ENCODE measurements at places on chromosomes 6 and 20.

- DNase-seq = peak; percentile 98
These were observed 95.0 kb downstream of the SNX5 start for GRCh38 chr20:17873410-17874270.

- no peak for DNase-seq
These were observed 24.5 kb downstream of the SIRPB1 start for GRCh38 chr20:1595333-1595732.

GRCh38 chr20:51309128-51309527 is 233.4 kb downstream of the NFATC2 start:
- no peak for DNase-seq

DNA sequence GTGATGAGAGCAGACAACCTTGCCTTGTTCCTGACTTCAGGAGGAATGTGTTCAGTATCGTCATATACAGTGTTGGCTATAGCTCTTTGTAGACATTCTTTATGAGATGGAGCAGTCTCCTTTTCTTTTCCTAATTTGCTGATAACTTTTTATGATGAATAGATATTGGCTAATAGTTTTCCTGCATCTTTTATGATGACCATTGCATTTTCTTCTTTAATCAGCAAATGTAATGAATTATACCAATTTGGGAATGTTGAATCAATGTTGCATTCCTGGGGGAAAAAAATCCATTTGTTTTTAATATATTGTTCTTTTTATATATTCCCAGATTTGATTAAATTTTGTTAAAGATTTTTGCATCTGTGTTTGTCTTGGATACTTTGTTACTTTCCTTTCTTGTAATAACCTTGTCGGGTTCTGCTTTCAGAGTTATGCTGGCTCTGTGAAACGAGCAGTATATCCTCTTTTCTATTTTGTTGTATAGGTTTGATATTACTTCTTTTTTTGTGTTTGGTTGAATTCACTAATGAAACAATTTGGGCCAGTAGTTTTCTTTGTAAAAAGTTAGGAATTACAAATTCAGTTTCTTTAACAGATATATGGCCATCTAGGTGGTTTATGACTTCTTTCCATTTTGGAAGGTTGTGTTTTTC is 23.9 kb downstream of the KDM1B start:
- no peak for DNase-seq

DNA sequence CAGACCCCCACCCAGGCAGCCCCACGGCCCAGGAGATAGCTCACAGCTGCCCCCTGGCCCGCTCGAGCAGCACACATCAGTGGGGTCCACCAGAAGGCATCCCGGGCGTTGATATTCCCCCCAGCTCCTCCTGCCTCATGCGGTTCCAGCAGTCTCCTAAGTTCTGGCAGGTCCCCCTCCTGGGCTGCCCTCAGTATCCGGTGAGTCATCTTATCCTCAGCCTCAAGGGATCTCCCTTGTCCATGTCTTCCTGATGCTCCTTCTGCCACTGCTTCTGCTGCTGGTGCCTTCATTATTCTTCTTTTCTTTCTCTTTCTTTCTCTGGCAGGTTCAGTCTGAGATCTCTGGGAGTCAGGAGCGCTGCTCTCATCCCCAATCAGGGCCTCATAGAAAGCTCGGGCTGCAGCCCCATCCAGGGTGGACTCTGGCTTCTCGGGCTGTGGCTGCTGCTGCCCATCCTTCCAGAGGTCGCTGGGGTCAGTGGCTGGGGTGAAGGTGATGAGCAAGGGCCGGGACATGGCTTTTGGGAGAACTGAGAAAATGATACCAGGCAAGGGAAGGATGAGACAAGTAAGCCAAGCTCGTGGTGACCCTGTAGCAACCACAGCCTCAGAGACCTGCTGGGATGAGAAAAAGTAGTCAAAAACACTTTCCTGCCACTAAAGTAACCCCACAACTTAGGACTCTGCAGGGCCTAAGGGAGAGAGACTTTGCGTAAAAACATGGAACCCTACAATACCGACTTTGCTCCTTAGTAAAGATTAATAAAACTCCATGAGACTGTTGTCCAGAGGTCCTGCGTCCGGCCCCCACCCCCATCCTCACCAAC is 622 bp downstream of the GPANK1 start:
- peak; percentile 80 for DNase-seq

- DNase-seq = no peak
These were observed 75.4 kb downstream of the BTBD9 start for GRCh38 chr6:38564301-38564700.

- no peak for DNase-seq
These were observed 17.1 kb downstream of the RALGAPA2 start for GRCh38 chr20:20695250-20695816.

GRCh38 chr6:47083586-47084047 is 41.5 kb upstream of the ADGRF1 start:
- peak; percentile 90 for DNase-seq

DNA sequence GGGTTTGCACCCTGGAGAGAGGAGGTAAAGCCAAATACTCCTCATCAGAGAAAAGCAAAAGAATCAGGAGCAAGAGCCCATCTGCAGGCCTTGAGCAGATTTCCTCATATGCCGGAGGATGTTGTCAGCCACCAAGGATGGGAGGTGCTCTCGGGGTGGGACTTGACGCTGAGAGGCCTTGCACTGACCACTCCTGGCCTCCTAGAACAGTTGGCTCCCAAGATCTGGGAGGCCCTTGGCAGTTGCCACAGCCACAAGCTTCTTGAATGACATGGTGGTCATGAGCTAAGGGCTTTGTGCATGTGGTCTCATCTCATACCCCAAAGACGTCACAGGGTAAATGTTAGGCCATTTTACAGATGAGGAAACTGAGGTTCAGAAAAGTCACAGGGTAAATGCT is 75.2 kb upstream of the PMEPA1 start:
- no peak for DNase-seq

DNA sequence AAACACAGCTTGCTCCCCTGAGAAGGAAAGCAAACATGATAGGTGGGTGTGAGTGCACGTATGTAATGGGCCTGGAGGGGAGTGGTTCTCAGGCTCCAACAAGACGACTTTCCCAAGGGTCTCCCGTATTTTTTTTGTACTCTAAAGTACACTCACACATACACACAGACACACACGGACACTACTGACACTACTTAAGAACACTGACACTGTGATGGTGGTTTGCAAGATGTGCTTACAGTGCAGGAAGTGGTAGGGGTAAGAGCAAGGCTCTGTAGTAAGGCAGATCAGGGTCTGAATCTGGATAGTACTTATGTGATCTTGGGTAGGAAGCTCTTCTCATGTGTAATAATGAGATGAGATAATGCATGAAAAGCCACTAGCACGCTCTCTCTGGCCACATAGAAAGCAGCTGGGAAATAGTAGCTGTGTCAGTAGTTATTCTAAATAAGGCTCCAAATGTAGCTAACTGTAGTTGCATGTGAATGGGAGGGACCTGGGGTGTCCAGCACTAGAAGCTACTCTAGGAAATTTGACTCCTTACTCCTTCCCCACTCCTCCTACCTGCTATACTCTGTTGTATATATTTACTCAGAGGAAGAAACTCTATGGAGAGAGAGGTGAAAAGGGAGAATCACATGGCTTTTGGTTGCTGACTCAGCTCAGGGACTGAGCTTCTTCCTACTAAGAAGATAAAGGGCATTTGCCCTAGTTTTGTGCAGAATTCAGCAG is 8.4 kb upstream of the ZBTB24 start:
- no peak for DNase-seq

DNA sequence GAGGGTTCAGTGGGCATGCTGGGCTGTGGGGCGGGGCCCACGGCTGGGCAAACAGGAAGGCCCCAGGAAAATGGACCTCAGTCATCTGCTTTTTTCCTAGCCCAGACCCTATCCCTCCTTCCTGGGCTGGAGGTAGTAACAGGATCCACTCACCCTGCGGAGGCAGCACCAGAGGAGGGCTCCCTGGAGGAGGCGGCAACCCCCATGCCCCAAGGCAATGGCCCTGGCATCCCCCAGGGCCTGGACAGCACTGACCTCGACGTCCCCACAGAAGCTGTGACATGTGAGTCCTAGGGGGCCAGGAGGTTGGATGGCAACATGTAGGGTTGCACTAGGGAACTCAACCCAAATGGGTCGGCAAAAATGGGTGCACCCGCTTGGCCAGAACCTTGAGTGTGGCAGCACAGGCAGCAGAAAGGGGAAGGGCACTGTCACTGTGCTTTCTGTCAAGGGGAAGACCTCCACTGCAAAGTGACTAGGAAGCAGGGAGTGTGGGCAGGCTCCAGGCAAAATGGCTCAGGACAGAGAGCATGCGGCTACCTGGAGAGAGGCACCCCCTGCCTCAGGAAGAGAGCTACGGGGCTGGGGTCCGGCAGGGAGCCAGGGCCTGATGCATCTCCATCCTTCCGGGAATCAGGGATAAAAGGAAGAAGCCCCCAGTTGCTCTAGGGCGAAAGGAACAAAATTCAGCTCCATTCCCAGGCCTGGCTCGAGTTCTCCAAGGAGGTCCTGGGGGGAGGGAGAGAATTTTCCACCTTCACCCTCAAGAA is 7.9 kb downstream of the MDFI start:
- DNase-seq = no peak

GRCh38 chr6:25322692-25323091 is 43.5 kb downstream of the CARMIL1 start:
- DNase-seq = no peak

- DNase-seq = no peak
These were observed 5.6 kb downstream of the CEBPB start for GRCh38 chr20:50196248-50196647.

- no peak for DNase-seq
These were observed 60.1 kb upstream of the PLEKHG1 start for GRCh38 chr6:150539568-150539967.

GRCh38 chr6:73262671-73263569 is at the start of gene KHDC1:
TSS of gene KHDC1 (minus strand) at chr6:73263196. CDS start at chr6:73242517, 20,679 bp downstream.
- peak; percentile 53 for DNase-seq

DNA sequence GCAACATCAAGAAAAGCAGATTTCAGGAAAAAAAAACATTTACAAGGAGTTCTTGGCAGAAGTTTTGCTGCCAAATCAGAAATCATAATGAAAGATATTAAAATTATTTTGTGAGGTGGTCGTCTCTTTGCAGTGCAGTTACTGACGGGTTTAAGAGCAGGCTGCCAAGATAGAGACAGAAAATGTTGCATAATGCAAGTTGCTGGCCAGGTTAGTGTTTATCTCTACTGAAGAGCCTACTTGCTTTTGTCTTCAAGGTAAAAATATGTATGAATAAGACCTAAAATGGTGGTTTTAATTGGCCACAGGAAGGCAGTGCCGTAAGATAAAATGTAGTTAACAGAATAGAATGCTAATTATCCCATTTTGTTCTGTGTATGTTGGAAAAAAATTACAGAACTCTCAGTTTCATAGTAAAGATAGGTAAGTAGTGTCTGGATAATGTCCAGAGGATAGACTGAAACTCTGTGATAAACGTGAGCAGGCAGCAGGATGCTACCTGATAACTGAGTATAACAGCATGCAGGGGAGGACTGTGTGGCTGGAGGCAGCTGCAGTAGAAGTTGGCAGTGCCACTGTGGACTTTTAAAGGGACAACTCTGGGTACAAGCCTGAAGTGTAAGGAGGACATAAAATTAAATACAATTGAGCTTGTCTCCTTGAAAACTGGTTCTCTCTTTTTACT is 13.9 kb downstream of the FOXO3 start:
- DNase-seq = no peak

DNA sequence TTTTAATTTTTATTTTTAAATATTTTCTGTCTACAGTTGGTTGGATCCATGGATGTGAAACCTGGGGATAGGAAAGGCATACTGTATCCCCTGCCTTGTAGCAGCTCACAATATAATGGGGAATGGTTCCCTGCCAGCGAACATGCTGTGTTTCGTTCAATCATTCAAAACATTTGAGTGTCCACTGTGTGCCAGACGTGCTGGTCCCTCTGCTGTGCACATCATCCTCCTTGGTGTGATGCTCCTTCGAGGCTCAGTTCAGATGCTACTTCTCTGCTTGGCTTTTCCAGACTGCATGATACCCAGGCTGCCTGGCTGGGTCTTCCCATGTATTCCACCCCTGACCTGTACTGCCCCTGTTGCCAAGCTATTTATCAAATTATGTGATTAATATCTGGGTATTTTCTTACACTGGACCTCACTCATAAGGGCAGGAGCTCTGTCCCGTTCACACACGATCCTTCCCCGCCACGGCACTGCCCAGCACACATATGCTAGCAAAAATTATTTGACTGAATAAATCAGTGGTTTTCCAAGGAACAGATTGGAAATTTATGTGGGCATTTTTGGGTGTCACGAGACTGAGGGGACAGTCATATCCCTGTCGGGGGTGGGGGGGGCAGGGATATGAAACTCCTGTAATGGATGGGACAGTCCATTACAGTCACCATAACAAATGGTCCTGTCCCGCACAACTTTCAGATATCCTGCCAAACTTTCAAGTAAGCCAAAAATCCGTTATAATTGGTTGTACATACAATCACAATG is 4.9 kb downstream of the SDCBP2 start:
- DNase-seq = no peak

- DNase-seq = no peak
These were observed 81.0 kb downstream of the TIAM2 start for GRCh38 chr6:155075930-155076695.

DNA sequence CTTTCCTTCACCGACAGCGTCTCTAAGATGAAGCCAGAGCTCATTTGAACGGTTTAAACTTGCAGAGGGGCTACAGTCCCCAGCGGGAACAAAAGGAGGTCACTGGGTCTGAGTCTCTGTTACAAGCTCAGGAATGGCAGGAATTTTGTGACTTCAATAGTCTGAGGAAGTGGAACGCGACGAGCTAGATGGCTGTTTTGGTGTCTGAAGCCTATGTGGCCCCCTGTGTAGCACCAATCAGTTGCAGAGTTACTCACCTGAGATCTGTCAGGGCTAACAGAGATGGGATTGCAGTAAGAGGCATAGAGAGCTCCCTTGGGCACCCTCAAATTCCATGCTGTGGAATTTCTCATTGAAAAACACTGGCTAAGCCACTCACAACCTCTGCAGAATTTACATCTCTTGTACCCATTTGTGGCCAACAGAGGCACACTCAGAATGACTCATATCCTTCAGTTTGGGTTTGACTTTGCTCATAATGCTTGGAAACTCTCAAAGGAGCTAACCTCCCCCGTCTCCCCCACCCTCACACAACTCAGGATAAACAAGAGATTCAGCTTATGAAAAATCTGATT is 7.1 kb upstream of the TCP11 start:
- peak; percentile 44 for DNase-seq

DNA sequence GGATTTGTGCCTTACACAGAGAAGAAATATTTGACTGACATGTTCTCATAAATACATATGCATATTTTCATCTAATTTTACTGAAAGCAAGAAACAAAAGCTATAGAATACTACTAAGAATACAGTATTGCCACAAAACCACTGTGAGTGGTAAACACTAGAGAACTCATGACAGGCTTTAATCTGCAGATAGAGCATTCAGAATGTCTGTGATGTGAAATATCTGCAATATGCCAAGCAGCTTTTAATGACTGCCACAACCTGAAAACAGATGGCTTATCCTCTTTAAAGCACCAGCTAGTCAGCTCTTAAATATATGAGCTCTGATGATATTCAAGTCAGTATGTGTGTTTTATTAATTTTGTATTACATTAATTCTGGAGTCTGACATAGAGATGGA is 3.4 kb downstream of the NAPB start:
- no peak for DNase-seq

GRCh38 chr20:20851385-20851784 is 138.9 kb upstream of the RALGAPA2 start:
- no peak for DNase-seq

GRCh38 chr6:49553384-49553783 is 2.9 kb downstream of the C6orf141 start:
- DNase-seq = no peak

GRCh38 chr20:16124911-16125776 is 448.1 kb downstream of the KIF16B start:
- no peak for DNase-seq

- DNase-seq = no peak
These were observed 21.0 kb downstream of the ZC3H12D start for GRCh38 chr6:149463781-149464180.

- DNase-seq = no peak
These were observed 23.6 kb downstream of the GSTA2 start for GRCh38 chr6:52739627-52740026.
